Coronary artery (tissue), 2 donors: ENCODE measurements at places on chromosomes 12 and 14.
A peak's percentile ranks its signal among the peaks of the same experiment; 100 is the strongest.

- no peak for DNase-seq
These were observed 41.7 kb upstream of the RIN3 start for GRCh38 chr14:92471919-92472318.

- DNase-seq, result no peak
These were observed 5.8 kb upstream of the DHH start for GRCh38 chr12:49100380-49100779.

DNA sequence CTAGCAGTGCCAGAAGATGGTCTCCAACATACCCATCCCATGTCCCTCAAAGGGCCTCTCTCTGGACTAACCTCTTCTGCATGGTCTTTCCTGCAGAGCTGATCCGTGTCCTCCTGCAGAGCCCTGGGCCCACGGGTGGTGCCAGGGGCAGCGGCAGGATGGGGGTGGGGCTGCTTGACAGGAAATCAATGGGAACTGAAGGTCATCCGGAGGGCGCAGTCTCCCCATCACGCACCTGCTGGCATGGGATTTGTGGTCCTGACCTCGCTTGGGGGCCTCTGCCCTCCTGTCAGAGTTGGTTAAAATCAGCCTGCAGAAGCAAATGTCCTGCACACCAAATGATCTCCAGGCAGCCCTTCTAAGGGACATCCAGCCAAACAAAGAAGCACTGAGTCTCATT is 110.2 kb downstream of the DPF3 start:
- peak; percentile 43 for DNase-seq

DNA sequence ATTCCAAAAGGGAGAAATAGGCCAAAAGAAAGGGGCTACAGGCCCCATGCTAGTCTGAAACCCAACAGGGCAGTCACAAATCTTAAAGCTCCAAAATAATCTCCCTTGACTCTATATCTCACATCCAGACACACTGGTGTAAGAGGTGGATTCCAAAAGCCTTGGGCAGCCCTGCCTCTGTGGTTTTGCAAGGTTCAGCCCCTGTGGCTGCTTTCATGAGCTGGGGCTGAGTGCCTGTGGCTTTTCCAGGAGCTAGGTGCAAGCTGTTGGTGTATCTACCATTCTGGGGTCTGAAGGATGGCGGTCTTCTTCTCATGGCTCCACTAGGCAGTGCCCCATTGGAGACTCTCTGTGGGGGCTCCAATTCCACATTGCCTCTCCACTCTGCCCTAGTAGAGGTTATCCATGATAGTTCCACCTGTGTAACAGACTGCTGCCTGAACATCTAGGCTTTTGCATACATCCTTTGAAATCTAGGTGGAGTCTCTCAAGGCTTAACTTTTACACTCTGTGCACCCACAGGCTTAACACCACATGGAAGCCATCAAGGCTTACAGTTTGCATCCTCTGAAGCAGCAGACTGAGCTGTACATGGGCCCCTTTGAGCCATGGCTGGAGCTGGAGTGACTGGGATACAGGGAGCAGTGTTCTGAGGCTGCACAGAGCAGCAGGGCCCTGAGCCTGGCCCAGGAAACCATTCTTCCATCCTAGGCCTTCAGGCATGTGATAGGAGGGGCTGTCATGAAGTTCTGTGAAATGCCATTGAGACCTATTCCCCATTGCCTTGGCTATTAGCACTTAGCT is 66.5 kb upstream of the ABCD2 start:
- DNase-seq, result no peak

GRCh38 chr12:3263939-3264922 is 187.1 kb downstream of the TSPAN9 start:
- no peak for DNase-seq

DNA sequence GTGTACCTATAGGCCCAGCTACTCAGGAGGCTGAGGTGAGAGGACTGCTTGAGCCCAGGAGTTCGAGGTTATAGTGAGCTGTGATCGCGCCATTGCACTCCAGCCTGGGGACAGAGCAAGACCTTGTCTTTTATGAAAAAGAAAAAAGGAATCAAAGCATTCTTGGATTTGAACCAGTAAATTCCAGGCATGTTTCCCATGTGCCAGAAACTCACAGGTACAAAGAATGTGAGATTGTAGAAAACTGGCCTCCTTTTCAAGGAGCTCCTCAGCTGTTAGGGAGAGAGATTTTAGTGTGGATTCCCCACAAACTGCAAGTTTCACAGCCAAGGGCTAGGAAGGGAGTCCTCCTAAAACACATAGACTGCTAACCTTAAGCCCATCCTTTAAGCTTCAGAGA is 95.0 kb downstream of the FOXN4 start:
- no peak for DNase-seq

DNA sequence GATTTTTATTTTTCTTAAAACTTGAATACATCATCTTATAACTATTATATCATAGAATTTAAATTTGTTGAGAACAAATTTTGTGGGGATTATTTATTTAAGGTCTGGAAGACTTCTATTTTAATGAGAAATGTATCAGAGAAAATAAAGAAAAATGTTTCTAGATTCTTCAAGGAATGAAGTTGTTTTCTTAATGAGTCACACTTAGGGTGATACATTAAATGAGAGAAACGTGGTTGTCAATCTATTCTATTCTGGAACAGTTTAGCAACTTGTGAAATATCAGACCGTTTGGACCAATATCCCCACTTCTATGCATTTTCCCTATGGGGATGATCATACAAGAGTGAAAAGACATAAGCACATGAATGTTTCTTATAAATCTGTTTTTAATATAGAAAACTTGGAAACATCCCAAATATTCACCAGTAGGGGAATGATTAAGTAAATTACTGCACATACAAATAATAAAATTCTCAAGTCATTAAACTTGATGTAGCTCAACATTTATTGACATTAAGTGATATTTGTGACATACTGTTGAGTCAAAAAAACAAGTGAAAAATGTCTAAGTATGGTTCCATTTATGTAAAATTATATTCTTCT is 88.5 kb downstream of the E2F7 start:
- no peak for DNase-seq

- no peak for DNase-seq
These were observed 250.1 kb downstream of the DIO2 start for GRCh38 chr14:79961197-79961596.

DNA sequence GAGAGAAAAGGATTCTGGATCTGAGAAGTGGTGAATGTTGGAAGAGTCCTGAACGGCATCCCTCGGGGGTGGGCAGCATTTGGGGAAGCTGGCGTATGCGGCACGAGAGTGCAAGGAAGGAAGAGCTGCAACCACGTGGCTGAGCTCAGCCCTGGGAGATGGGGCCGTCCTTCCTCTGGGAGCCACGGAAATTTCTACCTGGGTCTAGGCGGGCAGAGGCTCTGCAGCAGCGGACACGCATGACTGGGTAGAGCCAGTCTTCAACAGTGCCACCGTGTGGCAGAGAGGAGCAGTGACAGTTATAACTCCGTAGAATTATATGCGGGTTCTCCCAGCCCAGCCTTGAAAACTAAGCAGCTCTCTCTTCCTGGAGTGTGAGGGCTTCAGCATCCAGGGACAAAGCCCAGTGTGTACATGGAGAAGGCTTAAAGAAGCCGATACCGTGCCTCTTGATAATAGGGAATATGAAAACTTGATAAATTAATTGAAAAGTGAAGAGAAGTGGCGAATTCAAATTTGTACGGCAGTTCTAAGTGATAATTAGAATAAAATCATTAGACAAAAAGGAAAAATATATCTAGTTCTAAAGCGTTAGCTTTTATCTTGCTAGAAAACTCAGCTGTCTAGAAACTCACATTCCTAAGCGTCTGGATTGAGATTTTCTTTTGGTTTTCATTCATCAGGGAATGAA is 82.9 kb upstream of the STXBP6 start:
- peak; percentile 75 for DNase-seq

DNA sequence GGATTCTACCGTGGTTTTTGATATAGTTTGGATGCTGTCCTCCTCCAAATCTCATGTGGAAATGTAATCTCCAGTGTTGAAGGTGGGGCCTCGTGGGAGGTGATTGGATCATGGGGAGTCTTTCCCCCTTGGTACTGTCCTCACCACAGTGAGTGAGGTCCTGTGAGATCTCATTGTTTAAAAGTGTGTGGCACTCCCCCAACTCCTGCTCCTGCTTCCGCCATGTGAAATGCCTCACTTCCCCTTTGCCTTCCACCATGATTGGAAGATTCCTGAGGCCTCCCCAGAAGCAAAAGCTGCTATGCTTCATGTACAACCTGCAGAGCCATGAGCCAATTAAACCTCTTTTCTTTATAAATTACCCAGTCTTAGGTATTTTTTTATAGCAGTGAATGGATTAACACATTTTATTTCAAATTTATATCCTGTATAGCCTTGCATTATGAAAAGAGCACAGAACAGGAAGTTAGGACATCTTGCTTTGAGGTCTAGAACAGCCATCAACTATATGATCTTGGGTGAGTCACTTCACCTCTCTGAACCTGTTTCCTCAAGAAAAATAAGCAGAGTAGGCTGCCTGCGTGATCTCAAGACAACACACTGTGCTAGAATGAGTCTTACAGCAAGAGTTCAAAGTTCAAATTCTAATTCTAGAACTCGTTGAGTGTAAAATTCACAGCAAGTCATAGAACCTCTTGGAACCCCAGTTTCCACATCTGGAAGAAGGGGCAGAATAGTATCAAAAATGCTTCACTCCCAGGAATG is 160.9 kb upstream of the EEA1 start:
- DNase-seq, result no peak

- DNase-seq, result no peak
These were observed 663 bp upstream of the SNAPC1 start for GRCh38 chr14:61761557-61761956.

- DNase-seq, result no peak
These were observed 261.4 kb upstream of the TBX3 start for GRCh38 chr12:114945351-114945750.

DNA sequence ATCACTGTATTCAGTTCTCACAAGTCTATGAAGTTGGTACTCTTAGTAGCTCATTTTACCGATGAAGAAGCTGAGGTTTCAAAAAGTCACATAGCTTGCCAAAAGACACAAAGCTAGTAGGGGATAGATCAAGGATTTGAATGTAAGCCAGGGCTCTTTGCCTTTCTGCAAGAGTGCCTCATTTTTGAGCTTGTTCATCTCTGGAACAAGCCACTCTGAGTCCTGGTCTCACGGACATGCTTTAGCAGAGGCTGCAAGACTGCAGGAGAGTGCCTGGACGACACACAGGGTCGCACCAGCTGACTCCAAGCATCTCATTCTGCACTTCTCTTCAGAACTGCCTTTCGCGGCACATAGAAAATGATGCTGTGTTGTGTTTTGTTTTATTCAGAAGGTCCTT is 3.7 kb downstream of the NUAK1 start:
- DNase-seq, result no peak

DNA sequence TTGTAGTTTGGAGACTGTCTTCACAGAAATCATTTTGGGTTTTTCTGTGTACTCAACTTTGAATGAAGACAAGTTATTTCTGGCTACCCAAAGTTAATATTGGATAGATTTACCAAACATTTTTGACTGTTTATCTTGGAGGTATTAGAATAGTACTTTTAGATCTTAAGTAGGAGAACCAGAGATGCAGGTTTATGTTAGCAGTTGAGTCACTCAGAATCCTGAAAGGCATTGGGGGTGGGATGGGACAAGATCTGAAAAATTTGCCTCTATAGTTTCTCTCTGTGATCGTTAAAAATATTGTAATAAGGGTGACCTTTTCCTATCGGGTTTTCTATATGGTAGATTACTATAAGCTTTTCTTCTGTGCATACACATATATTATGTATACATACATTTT is 112.3 kb downstream of the TTC6 start:
- DNase-seq, result no peak

DNA sequence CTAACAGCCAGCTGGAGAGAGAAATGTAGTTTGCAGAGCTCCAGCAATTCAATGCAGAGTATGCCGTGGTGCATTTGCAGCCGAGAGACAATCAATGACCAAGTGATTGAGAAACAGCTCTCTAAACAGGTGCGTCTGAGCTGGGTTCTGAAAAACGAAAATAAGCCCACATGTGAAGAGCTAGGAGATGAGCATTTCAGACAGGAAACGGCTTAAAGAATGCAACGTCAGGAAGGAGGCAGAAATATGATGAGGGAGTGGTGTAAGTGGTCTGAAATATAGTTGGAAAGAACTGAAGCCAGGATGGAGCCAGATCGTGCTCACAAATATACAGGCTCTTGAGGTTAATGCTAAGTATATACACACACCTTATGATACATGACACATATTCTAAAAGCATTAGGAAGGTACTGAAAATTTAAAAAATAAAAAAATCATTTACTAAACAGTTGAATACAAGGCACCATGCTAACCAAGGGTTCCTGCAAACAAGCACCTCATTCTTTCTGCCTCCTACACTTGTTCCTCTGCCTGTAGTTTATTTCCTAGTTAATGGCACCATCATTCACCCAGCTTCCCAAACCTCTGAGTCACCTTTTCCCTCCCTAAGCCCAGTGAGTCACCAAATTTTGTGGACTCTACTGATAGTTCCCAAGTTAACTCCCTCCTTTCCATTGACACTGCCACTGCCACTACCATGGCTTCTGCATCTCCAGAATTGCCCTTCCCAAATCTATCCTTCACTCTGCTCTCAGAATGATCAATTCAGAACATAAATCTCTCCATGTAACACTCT is 2.3 kb upstream of the GARIN2 start:
- no peak for DNase-seq

- DNase-seq, result no peak
These were observed 35.1 kb upstream of the ACTN1 start for GRCh38 chr14:69013943-69014782.

DNA sequence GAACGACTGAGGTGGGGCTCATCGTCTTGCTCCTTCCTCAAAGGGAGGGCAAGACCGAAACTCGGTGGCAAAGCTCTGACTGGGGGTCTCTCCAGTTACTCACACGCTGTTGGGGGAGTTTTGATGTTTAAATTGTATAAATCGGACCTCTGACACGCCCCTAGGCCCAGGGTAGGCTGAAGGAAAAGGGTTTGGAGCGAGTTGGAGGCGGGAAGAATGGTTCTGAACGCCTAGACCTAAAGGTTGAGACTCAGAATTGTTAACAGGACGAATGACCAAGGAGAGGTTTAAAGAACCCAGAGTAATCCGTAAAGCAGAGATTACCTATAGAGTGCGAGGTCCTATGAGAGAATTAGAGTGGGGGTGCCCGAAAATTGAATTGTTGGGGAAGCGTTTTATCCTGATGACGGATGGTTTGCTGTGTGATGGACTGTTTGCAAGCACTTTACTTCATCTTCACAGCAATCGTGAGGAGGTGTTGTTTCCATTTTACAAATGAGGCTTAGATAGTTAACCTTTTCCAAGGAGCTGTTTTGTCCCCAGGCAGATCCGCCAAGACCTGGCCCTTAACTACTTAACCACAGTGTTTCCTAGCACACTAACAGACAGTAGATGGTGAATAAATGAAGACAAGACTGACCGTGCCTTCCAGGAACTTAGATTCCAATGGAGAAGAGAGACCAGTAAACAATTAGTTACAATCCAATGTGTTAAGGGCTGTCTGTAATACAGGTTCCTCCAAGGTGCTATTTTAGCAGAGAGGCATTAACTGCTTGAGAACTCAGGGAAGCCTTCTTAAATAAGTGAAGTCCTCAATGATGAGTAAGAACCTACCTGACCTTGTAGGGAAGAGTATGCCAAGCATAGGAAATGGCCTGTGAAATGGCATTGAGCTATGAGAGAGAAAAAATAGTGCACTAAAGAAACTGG is 929 bp upstream of the UBE2N start:
- no peak for DNase-seq

- no peak for DNase-seq
These were observed 20.6 kb upstream of the BDKRB1 start for GRCh38 chr14:96235426-96235825.
